ENCODE measurements at places on chromosomes 5 and 9. TPM values are rescaled to one million over a fixed set of nuclear protein-coding genes. Genes with fewer than 3 reads are reported as not detected.
A peak's percentile ranks its signal among the peaks of the same experiment; 100 is the strongest.

DNA sequence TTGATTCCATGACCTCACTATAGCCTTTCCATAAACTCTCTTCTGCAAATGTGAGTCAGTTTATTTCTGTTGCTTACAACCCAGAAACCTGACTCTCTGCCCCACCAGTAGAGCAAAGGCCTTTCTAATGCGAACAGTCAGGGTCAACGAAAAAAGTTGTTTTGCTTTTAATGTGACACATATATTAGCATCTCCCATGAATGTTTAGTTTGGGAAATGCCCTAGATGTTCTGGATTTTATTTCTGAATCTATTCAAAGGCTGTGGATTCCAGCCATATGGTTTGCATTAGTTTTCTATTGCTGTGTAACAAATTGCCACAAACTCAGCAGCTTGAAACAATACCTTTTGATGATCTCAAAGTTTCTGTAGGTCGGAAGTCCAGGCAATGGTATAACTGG, 193.5 kb downstream of the GNA14 start:
- H3K27ac ChIP-seq: no peak overlapping the region
- no peaks in the 10 kb centered on the region for H3K36me3 ChIP-seq
- H3K27me3 ChIP-seq: no peaks in the 10 kb centered on the region
- peaks cover 22% of the 10 kb centered on the region for H3K4me1 ChIP-seq

- no peaks in the 10 kb centered on the region for H3K4me1 ChIP-seq
- peak; percentile 30 for DNase-seq
- H3K27ac ChIP-seq: no peak overlapping the region
- H3K36me3 ChIP-seq: no peaks in the 10 kb centered on the region
- H3K4me3 ChIP-seq: no peak overlapping the region
These were observed 43.3 kb downstream of the DOCK8 start for GRCh38 chr9:257957-258356.

DNA sequence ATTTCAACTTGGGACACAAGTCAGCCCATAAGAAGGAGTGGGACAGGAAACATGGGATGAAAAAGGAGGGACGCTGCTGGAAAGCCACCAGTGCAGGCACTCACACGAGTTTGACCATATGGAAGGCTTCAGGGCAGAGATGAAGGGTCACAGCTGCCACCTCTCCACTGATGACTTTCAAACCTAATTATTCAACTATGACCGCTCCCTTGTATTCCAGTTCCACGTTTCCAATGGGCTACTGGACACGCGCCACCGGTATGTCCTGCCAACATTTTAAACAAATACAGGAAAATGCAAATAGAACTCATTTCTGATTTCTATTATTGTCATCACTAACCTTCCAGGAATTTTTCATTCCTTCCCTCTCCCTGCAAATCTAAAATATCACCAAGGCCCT, 134.7 kb downstream of the SLC1A3 start:
- H3K27ac ChIP-seq: no peak overlapping the region
- H3K4me1 ChIP-seq: peaks cover 8% of the 10 kb centered on the region
- DNase-seq: peak; percentile 94
- peaks cover 6% of the 10 kb centered on the region for H3K27me3 ChIP-seq
- H3K36me3 ChIP-seq: no peaks in the 10 kb centered on the region

DNA sequence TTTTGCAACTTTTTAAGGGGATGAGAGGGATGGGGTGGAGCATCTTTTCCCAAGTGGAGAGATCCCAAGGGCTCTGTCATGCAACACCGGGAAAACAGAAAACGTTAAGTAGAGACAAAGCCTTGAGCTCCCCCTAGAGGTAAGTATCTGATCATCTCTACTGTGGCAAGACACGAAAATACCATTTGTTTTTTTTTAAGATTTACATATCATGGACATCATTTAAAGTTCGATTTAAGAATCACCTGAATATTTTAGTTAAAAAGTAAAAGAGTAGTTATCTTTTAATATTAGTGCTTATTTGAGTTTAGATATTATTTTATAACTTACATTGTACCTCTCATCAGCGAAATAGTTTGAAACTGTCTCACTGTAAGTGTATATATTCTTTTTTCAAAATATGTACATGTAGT, 200.4 kb downstream of the LRRC70 start:
- H3K27me3 ChIP-seq: no peaks in the 10 kb centered on the region
- no peak overlapping the region for H3K27ac ChIP-seq
- peak; percentile 76 for DNase-seq
- no peak overlapping the region for H3K4me3 ChIP-seq
- H3K36me3 ChIP-seq: no peaks in the 10 kb centered on the region
- H3K4me1 ChIP-seq: no peaks in the 10 kb centered on the region

- H3K4me1 ChIP-seq: no peaks in the 10 kb centered on the region
- no peaks in the 10 kb centered on the region for H3K36me3 ChIP-seq
- no peak overlapping the region for H3K27ac ChIP-seq
- no peak overlapping the region for H3K4me3 ChIP-seq
- no peaks in the 10 kb centered on the region for H3K27me3 ChIP-seq
- DNase-seq: no peak
These were observed 145.1 kb upstream of the FSTL4 start for GRCh38 chr5:133757396-133757945.

DNA sequence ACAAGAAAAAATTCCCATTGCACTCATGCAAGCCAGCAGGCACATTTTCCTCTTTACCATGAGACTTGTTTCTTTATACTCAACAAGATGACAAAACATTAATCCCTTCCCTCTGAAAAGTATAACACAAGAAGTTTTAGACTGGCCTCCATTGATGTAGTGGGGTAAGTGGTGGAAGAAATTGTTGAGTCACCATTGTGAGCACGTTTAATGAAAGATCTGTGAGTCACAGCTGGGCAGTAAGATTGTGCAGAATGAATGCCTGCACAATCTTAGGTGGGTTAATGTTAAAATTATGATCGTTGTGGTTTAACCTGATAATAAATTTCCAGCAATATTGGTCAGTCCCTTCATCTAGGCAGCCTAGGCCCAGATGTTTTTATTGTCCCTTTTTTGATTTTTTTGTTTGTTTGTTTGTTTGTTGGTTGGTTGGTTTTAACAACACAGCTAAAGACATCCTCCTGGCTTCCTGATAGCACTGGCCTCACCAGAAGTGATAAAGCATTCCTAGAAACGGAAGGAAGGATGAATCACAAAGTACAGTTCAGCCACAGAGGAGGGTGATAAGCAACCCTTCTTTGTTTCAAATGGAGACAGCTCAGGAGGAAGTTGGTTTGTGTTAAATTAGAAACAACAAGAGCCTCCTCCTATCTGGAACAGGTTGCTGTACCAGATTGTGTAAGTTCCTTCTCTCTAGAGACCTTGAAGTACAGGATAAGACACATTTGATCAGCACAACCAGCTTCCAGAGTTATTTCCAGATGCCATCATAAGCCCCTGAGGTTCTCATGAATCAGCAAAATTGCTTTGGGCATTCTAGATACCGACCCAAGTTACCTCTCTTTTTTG, 40.3 kb downstream of the SLC24A2 start:
- no peaks in the 10 kb centered on the region for H3K27me3 ChIP-seq
- no peak overlapping the region for H3K27ac ChIP-seq
- H3K4me3 ChIP-seq: no peak overlapping the region
- DNase-seq: no peak

- no peaks in the 10 kb centered on the region for H3K4me1 ChIP-seq
- H3K27me3 ChIP-seq: no peaks in the 10 kb centered on the region
- peak; percentile 40 for DNase-seq
- H3K27ac ChIP-seq: no peak overlapping the region
- no peak overlapping the region for H3K4me3 ChIP-seq
- no peaks in the 10 kb centered on the region for H3K36me3 ChIP-seq
These were observed 559.0 kb upstream of the RGMB start for GRCh38 chr5:98214240-98215051.

DNA sequence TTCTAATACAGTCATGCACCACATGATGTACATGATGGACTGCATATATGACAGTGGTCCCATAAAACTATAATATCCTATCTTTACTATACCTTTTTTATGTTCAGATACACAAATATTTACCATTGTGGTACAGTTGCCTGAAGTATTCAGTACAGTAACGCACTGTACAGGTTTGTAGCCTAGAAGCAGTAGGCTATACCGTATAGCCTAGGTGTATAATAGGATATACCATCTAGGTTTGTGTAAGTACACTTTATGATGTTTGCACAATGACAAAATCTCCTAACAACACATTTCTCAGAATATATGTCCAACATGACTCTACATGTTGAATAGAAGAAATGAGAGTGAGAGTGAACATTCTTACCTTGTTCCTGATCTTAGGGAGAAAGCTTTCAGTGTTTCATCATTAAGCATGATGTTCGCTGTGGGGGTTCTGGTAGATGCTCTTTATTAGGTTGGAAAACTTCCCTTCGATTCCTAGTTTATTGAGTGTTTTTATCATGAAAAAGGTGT, 31.8 kb downstream of the AMBP start:
- H3K27ac ChIP-seq: no peak overlapping the region
- peaks cover 3% of the 10 kb centered on the region for H3K36me3 ChIP-seq
- no peak for DNase-seq
- no peaks in the 10 kb centered on the region for H3K4me1 ChIP-seq

Gene RANBP17
- 5.3 TPM for polyA plus RNA-seq

Gene AHRR
- 0.63 TPM for polyA plus RNA-seq
